ENCODE measurements at places on chromosomes 7 and 10.

DNA sequence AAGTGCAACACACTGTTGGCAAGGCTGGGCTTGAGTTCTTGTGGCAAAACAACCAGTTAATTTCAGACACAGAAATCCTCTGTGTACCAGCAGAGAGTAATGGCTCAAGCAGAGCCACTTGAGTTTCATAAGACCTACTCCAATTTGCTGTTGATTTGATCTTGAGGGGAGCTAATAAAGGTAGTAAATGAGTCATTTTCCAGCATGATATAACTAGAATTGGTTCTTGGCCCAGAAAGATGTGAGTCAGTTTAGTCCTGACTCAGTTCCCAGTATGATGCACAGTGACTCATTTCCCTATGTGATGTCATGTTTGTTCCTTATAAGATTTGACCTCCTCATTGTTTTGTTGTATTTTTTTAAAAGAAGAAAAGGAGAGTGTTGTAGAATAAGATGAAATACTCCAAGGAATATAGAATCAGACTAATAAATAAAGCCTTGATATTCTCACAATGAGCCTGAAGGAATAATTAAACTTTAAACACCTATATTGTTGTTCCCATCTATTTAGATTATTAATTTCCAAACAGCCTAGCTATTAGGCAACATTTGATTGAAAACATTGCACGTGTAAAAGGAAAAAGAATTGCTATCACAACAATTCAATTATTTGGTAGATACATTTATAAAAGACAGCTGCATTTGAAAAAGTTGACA is 186.2 kb downstream of the REEP3 start:
- DNase-seq = no peak

DNA sequence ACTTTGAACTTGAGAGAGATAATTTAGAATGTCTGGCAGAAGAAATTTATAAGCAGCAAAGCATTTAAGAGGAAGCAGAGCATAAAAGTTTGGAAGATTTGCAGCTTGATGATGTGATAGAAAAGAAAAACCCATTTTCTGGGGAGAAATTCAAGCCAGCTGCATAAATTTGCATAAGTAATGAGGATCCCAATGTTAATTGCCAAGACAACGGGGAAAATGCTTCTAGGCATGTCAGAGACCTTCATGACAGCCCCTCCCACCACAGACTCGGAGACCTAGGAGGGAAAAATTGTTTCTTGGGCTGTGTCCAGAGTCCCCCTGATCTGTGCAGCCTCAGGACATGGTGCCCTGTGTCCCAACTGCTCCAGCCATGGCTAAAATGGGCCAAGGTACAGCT is 263.6 kb upstream of the POT1 start:
- DNase-seq = no peak

GRCh38 chr7:2644562-2645273 is 12.9 kb downstream of the TTYH3 start:
- no peak for DNase-seq

- DNase-seq = no peak
Observed at GRCh38 chr7:143954135-143954534, 509 bp upstream of the OR2F1 start.

DNA sequence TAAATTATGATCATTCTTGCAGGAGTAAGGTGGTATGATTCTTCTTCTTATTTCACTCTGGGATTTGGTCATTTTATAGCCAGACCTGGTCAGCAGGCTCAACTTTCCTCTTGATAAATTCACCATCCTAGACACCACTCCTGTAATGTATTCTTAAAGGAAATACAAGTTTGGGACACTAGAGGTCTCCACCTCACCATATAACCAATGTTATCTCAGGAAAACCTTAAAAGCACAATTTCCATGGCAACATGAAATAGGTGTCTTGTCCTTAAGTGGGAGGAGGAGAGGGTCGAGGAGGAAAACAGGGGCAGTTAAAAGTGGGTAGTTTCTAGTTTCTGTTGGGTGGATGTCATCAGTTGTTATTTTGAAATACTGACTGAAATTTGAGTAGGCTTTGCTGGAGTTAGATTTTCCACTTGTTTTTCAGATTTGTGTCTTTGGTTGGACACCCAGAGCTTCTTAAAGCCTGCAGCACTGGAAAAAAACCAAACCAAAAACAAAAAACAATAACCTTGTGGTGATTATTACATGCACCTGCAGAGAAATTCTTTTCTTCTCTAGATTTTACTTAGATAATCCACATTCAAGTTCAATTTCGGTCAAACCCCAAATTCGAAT is 163.1 kb downstream of the PRKCQ start:
- DNase-seq = no peak

GRCh38 chr7:96837593-96837992 is 127.9 kb upstream of the SEM1 start:
- DNase-seq = no peak

GRCh38 chr10:17375936-17376584 is 78.3 kb downstream of the ST8SIA6 start:
- no peak for DNase-seq

GRCh38 chr10:102918817-102919245 is 737 bp downstream of the CNNM2 start:
- no peak for DNase-seq

DNA sequence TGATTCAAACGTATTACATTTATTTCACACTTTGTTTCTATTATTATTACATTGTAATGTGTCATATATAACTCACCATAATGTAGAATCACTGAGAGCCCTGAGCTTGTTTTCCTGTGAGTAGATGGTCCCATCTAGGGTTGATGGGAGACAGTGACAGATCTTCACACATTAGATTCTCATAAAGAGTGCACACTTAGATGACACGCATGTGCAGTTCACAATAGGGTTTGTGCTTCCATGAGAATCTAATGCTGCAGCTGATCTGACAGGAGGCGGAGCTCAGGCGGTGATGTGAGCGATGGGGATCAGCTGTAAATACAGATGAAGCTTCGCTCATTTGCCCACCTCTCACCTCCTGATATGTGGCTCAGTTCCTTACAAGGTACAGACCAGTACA is 36.1 kb downstream of the BMPER start:
- DNase-seq = no peak

DNA sequence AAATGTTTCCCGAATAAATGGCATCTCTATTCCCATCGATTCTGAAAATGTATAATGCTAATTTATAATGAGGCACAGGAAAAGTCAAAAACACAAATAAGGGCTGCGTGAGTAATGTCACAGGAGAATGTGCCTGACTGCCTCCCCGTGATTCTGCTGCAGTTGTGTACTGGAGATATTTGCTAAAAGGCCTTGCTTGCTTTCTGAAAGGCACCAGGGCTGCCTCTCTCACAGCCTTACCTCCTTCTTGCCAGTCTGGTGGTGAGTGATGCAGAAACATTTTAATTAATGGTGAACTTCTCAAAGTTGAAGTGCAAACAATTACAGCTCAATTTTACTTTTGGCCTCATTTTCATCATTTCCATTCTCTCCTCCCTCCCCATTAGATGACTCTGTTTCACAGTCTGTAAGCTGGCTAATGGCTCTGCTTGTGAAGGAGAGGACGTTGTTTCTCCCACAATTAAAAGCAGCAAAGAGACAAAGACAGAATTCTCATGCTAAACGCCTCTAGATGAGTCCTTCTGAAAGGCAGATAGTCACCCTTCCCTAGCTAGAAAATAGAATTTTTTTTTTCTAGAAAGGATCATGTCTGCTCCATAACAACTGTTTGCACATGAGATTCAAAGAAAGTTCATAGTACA is 377.6 kb downstream of the MDFIC start:
- no peak for DNase-seq

DNA sequence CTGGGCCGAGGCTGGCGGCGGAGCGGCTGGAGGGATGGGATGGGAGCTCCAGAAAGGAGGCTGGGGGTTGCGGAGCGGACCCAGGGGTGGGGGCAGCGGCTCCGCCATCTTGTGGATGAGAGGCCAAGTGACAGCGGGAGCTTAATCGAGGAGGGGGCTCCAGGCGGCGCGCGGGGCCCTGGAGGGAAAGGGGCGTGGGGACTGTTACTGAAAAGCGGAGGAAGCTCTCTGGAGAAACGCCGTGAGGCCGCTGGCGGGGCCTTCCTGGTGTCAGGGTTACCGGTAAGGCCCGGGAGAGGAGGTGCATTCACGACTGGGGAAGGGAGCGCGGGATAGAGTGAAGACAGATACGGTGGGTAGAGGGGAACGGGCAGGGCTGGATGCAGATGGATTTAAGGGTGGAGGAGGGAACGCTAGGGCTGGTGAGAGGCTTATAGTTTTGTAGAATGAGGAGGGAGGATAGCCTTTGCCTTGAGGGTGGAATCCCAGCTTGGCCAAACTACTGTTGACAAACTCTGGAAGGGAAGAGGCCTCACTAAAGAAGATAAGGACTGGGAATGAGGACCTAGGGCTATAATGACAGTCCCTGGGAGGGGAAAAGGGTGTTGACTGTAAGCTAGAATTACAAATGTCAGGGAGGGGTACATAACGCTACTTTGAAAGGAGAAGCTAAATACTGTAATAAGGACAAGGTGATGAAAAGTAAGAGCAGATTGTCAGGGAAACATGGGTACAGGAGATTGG is 535 bp downstream of the BTRC start:
- DNase-seq = peak; percentile 44

GRCh38 chr10:108409306-108409705 is 1244.8 kb upstream of the SORCS1 start:
- no peak for DNase-seq

Measured in substantia nigra (tissue), 51 donors.